Cerebellar cortex (tissue), 1 donor: ENCODE measurements at places on chromosomes 5 and 9.

DNA sequence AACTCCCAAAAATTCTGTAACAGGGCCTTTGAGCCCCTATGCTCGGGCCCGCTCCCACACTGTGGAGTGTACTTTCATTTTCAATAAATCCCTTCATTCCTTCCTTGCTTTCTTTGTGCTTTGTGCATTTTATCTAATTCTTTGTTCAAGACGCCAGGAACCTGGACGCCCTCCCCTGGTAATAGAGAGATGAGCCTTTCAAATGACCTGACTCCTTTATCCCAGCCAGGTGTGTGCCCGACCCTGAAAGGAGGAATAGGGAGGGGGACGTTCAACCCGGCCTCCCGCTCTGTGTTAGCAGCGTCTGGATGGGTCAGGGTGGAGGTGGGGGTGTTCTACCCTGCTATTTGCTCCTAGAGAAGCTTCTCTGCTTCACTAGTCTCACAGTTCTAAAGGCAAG lies 53.9 kb downstream of the FXN start:
- DNase-seq = no peak

GRCh38 chr5:1010641-1011046 lies 2.0 kb downstream of the NKD2 start:
- DNase-seq = no peak

GRCh38 chr9:26685818-26686217 lies 206.8 kb downstream of the CAAP1 start:
- no peak for DNase-seq

GRCh38 chr5:32521481-32521880 lies 63.9 kb upstream of the SUB1 start:
- no peak for DNase-seq

DNA sequence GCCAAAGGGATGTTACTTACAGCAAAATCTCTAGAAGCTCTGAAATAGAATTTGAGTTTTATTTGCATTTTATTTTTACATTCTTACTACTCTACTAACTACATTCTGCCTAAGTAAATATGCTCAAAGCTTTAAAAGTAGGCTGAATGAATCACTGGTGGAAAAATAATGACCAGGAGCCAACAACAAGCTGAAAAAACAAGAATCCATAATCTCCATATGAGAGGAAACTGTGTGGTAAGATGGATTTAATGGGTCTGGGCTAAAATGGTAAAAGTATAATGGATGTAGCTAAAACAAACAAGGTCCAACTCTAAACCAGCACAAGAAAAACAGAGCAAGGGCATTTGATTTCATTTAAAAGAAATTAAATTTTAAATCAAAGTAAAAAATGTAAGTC lies 525.8 kb upstream of the FTMT start:
- no peak for DNase-seq

DNA sequence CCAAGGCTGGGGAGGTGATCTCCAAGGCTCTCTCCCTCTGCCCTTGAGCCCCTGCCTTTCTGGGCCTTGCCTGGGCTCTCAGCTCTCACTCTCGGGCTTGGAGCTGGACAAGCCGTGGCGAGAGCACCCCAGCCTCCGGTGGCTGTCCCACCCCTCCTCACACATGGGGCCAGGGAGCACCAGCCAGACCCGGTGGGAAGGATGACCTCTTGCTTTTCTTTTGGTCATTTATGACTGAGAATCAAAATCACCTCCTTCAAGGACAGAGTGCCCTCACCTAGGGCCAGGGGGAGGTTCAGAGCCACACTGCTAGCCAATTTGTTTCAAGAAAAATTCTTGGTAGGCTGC lies 14.1 kb downstream of the TCF7 start:
- no peak for DNase-seq

GRCh38 chr5:150402229-150402773 lies 10.4 kb downstream of the CD74 start:
- no peak for DNase-seq

- no peak for DNase-seq
Measured at GRCh38 chr9:35972093-35972492, 14.1 kb upstream of the OR2S2 start.

DNA sequence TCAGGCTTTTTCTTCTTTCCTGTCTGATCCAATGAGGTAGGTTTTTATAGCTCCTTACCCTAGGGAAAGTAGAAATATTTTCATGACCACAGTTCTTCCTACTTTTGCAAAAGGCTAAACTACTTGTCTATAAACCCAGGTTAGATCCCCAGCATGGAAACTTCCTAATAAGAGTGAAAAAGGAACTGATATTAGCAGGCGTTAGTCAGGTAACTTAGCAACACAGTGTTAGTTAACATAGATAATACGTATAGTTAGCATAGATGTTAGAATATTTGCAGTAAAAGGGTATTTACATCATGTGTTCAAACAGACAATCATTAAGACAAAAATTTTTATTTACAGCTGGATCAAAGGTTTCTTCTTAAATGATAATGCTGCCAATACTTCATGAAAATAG lies 162.9 kb upstream of the DAB2 start:
- no peak for DNase-seq

DNA sequence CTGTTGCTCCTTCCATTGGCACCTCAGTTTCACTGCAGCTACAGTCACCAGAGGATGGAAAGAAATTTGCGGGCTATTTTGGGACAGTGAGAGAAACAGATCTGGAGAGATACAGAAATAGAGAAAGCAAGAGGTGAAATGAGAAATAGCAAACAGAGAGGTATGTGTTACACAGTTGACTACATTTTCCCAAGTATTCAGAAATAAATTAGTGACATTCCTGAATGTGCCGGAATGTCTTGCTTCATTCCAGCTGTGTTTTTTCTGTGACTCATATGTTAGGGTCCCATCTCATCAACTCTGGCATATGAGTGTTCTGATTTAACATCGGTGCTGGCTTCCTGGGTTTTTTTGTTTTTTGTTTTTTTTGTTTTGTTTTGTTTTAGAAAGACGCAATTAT lies 63.8 kb upstream of the ZNF462 start:
- no peak for DNase-seq
